ENCODE measurements at places on chromosomes 16 and 17.

DNA sequence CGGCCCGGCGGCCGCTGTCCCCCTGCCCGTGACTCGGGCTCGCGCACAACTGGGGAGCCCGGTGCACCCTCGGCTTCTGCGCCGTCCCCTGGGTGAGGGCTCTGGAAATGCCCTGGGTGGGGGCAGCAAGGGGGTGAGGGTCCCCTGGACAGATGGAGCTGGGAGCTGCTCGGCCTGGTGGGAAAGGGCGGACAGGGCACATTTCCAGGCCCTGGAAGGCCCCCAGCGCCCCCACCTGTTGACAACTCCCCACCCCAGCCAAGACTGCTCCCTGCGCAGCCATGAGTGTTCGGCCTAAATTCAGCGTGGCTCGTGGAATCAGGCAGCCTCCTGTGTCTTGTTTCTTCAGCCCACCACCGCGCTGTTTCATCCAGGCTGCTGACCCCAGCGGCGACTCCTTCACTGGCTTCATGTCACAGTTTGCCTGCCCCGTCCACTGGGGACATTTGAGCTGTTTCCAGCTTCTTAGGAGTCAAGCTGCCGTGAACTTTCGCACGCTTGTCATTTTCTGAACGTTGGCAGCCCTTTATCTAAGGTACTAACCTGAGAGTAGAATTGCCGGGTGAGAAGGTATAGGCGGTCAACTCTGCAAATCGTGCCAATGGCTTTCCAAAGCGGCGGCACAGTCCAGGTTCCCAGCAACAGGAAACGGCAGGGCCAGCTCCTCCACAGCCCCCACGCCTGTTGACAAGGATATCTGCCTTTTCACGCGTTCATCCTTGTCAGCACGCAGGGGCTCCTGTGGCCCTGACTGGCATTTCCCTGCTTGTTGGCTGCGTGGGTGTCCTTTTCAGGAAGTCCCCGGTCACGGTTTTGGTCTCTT, 895 bp downstream of the UTS2R start:
- DNase-seq, result no peak

- no peak for DNase-seq
Measured at GRCh38 chr16:24753000-24753399, 23.5 kb downstream of the TNRC6A start.

- no peak for DNase-seq
Measured at GRCh38 chr17:40015005-40015997, at the start of gene CSF3. Gene CSF3 (plus strand): TSS chr17:40015440. CDS start chr17:40015475, 35 bp downstream.

- DNase-seq, result no peak
Measured at GRCh38 chr17:82112914-82113311, 14.9 kb upstream of the FASN start.

Measured in CD4-positive, alpha-beta T cell (primary cell).